ENCODE measurements at places on chromosomes 16 and 17. TPM values are rescaled to one million over a fixed set of nuclear protein-coding genes. Genes with fewer than 3 reads are reported as not detected.

GRCh38 chr16:69440250-69440649 lies 15.8 kb downstream of the CYB5B start:
- H3K27ac ChIP-seq = no peak overlapping the region
- H3K36me3 ChIP-seq = no peaks in the 10 kb centered on the region
- H3K4me3 ChIP-seq = no peak overlapping the region
- H3K27me3 ChIP-seq = no peaks in the 10 kb centered on the region
- no peak for DNase-seq

DNA sequence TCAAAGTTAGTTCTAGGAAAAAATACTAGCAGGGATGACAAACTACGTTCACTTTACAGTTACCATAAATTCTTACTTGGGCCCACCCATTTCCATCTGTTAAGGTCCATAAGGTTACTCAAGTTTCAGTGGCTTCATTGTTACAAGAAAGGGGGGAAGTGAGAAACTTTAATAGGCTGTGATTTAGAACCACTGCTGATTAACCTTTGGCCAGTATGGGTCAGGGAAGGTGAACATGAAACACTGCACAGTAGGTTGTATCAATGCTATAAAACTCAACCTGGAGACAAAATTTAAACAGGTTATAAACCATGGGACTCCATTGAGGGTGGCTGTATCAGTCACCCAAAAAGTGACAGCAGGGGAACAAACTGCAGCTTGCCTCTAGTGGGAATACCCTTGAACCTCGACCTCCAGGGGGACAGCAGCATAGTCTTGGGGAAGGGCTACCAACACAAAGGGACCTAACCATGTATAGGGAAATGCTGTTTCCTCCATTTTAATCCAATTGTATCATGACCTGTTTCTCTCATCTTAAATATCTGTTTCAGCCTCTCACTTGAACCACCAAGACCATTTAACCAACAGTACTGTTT lies 10.4 kb downstream of the PTRH2 start:
- no peak for DNase-seq
- H3K27ac ChIP-seq = no peak overlapping the region
- no peak overlapping the region for H3K4me3 ChIP-seq
- H3K36me3 ChIP-seq = peaks cover 83% of the 10 kb centered on the region
- no peaks in the 10 kb centered on the region for H3K27me3 ChIP-seq

The SLFN14 gene
- not detected for total RNA-seq

- DNase-seq = no peak
- no peaks in the 10 kb centered on the region for H3K27me3 ChIP-seq
- H3K27ac ChIP-seq = no peak overlapping the region
- no peaks in the 10 kb centered on the region for H3K4me1 ChIP-seq
Measured at GRCh38 chr16:50676684-50677225, 4.4 kb downstream of the SNX20 start.

DNA sequence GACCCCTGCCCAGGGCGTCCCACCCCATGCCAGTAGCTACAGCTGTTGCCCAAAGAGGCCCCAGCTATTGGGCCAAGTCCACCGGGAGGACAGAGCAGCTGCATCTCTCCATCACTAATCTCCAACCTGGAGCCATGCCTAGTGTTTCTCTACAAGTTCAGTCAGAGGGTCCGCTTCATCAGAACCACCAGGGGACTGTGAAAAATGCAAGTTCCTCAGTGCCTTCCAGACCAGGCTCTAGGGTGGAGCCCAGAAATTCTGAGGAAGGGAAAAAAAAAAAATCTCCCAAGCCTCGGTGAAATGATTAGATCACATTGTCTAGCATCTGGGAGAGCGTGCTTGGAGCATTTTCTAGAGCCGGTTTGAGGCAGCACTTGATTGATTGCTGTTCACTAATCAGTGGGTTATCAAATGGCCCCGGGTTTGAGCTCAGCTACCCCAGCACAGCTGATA lies 22.4 kb upstream of the HERPUD1 start:
- no peaks in the 10 kb centered on the region for H3K27me3 ChIP-seq
- DNase-seq = peak; percentile 32
- peaks cover 50% of the 10 kb centered on the region for H3K4me1 ChIP-seq
- H3K4me3 ChIP-seq = no peak overlapping the region

The ACSM2A gene
- not detected for total RNA-seq

The THAP11 gene
- total RNA-seq = 53.0 TPM

- peak; percentile 18 for DNase-seq
- no peak overlapping the region for H3K4me3 ChIP-seq
- no peaks in the 10 kb centered on the region for H3K4me1 ChIP-seq
- H3K27ac ChIP-seq = no peak overlapping the region
- no peaks in the 10 kb centered on the region for H3K36me3 ChIP-seq
- no peaks in the 10 kb centered on the region for H3K27me3 ChIP-seq
Measured at GRCh38 chr17:53134548-53134947, 688.2 kb upstream of the KIF2B start.

DNA sequence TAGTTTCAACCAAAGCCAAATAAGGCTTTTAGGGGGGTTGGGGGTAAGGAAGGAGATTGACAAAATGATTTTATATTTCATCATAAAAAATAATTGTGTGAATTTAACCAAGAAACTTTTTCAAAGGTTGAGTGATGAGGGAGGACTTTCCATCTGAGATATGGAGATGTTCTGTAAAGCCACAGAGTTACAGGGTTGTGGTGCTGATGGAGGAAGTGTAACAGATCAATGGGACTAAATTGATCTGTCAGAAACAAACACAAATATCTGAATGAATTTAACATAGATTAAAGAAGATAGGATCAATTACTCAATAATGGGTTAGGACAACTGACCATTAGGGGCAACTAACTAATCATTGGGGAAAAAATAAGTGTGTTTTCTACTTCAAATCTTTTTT lies 14.2 kb upstream of the PIK3R5 start:
- no peaks in the 10 kb centered on the region for H3K27me3 ChIP-seq
- H3K36me3 ChIP-seq = no peaks in the 10 kb centered on the region
- H3K27ac ChIP-seq = no peak overlapping the region
- no peak for DNase-seq
- no peak overlapping the region for H3K4me3 ChIP-seq
- no peaks in the 10 kb centered on the region for H3K4me1 ChIP-seq

DNA sequence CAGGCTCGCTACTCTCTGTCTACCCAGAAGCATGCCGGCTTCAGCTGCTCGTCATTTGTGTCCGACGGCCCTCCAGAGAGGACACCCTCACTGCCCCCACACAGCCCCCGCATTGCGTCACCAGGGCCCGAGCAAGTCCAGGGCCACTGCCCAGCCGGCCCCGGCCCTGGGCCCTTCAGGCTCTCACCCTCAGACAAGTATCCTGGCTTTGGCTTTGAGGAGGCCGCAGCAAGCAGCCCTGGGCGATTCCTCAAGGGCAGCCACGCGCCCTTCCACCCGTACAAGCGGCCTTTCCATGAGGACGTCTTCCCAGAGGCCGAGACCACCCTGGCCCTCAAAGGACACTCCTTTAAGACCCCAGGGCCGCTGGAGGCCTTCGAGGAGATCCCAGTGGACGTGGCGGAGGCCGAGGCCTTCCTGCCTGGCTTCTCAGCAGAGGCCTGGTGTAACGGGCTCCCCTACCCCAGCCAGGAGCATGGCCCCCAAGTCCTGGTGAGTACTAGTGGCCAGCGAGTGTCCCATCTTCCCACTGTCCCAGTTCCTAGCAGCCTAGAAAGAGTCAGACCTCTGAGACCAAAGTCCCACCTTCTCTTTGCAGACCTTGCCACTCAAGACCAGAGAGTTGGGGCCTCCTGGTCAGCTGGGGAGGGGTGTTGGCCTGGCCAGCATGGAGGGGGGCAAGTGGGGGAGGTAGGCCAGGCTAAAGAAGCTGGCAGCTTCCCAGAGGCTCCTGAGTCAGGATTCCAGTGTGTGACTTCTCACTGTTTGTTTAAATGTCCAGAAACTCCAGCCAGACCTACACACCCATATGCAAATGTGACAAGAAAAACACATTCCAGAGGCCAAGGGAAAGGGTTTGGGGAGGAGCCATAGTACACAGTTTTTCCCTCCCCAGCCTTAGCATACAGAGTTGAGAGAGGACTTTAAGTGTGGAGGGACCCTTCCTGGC lies 18.6 kb downstream of the FOXN1 start:
- H3K27ac ChIP-seq = peak overlapping the region; percentile 66
- DNase-seq = peak; percentile 93
- H3K27me3 ChIP-seq = no peaks in the 10 kb centered on the region
- no peaks in the 10 kb centered on the region for H3K36me3 ChIP-seq
- H3K4me3 ChIP-seq = no peak overlapping the region

DNA sequence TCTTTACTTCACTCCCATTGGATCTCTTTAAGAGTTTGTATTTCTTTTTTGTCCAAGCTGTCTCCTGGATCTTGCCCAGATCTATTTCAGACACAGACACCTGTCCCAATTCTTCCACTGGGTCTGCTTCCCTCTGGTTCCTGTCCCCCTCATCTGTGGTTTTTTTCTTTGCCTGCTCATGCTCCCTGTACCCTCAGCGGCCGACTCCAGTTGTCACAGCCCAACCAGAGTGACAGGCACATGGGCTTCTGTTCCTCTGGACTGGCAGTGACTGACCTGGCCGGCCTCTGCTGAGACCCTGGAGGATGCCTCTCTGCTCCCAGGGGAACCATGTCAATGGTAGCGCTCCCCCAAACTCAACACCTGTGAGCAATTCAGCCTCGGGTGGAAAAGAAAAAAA lies 142.6 kb downstream of the WSCD1 start:
- H3K27me3 ChIP-seq = peaks cover 38% of the 10 kb centered on the region
- H3K36me3 ChIP-seq = no peaks in the 10 kb centered on the region
- DNase-seq = no peak
- no peaks in the 10 kb centered on the region for H3K4me1 ChIP-seq

DNA sequence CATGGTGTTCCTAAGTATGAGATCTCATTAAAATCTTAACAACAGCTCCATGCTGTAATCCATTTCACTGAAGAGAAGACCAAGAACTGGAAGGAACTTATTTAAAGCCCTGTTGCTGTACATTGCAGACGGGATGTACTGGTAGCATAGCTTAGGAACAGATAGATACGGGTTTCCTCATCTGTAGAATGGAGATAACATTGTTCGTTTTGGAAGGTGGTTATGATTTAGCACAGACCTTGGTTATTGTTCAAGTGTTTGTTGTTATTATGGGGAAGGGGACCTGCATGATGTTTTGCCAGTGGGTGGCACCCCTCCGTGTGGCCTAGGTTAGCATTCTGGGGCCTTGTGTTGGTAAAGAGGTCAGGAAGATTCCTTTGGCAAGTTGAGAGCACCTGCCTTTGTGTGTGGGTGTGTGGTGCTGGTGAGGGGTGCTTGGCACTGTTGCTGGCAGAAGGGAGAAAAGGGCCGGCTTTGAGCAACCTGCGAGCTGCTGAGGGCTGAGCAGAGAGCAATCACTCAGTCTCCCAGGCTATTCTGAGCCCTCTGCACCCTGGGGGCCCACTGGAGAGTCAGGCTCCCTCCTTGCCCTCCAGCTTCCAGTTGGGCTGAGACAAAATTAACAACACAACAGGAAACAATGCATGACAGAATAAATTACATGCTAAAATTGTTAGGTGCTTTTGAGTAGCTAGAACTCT lies 2.3 kb downstream of the TAOK2 start:
- no peak overlapping the region for H3K27ac ChIP-seq
- H3K4me1 ChIP-seq = peaks cover 45% of the 10 kb centered on the region
- H3K36me3 ChIP-seq = peaks cover 51% of the 10 kb centered on the region

DNA sequence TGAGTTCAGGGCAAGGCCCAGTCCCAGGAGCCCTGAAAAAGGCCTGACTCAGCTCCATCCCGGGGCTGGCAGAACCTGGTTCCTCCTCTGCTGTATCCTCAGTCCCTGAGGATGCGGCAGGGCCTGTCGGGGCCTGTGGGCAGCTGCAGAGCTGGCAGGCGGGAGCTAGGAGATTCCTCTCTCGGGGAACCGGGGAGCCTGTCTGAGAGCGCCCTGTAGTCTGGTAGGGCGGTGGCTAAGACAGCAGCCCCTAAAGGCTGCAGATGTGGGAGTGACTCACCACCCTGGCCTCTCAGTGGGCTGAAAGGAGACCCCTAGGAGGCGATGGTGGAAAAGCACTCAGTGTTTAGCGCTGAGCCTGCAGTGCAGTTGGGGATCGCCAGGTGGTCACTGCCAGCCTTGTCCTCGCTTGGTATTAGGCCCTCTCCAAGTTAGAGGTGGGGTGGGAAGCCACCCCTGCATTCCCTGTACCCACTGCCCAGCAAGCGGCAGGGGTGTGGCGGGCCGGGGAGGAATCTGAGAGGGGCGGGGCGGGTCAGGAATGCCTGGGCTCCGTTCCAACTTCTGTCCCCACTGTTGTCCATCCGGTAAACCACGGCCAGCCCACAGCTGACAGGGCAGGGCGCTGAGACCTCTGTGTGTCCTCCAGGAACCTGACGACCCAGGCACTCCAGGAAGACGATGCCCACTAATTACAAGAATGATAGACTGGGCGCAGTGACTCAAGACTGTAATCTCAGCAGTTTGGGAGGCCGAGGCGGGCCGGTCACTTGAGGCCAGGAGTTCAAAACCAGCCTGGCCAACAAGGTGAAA lies 29.5 kb upstream of the CDH1 start:
- H3K27ac ChIP-seq = peak overlapping the region; percentile 46
- no peaks in the 10 kb centered on the region for H3K36me3 ChIP-seq
- H3K4me3 ChIP-seq = no peak overlapping the region
- no peaks in the 10 kb centered on the region for H3K27me3 ChIP-seq

Measured in stomach (tissue), 19 donors.